ENCODE measurements at places on chromosomes 7 and 10.

GRCh38 chr10:102040305-102041050, 15.5 kb downstream of the ARMH3 start:
- DNase-seq, result no peak

DNA sequence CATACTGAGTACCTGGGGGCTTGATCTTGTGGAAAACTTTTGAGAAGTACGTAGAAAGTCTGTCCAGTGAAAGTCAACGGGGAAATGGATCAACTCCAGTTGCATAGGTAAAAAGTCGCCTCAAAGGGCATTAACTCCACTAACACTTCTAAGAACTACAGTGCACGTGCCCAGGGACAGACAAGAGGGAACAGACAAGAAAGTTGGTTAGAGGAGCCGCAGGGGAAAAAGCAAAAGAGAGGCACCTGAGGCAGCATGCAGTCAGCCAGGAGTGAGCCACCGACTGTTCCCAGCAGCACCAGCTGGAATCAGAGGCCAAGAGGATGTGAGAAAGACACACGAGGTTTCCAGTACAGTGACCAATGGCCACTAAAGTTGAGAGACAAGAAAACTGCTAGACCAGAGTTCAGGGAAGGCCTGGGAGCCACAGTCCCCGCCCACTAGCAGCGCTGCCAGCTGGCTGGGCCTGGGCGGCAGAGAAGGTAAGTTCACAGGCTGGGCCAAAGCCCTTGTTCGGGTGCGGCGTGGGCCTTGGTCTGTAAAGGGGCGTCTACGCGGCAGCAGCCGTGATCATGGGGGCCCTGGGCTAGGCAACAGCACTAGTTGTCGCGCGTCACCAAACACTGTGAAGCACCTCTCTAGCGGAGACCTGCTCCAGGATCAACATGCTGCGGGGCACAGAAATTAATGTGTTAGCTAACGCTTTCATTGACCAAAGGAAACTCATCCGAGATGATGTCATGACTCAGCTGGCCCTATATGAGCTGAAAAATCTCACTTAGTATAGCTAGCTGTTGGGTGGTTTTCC, 14.0 kb downstream of the ITGB1 start:
- DNase-seq, result no peak

DNA sequence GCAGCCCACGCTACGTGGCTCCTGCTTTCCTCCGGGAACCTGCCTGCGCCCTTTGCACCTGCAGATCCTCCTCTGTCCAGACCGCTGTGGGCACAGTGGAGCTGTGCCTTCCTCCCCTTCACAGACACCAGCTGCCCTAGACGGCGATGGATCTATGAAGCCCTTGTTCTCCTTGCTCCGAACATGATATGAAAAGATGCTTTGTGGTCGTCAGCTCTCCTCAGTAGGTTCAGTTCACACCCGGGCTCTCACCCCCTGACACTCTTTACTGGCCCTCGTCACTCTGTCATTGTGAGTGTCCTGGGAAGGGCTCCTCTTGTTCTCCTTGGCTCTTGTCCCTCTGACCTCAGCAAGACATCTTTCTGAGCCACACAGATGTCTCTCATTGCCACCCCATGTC, 4.2 kb downstream of the ZNF488 start:
- DNase-seq, result no peak

DNA sequence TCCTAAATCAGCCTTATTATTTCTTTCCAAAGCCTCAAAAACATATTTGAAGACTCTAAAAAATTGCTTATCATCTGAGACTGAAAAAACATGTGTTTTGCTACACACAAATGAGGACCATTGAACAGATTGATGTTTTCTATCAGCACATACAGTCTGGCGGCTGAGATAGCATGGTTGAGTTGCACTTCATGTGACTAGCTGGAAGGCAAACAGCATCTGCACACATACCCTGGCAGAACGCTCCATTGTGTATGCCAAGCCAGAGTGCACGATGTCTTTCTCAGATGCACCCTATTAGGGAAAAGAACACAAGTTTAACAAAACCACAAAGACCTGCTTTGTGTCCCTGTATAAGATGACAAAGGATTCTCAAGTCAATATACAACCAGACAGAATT, 33.0 kb downstream of the FAM25A start:
- no peak for DNase-seq

- no peak for DNase-seq
Measured at GRCh38 chr7:50795831-50796230, 13.1 kb upstream of the GRB10 start.

DNA sequence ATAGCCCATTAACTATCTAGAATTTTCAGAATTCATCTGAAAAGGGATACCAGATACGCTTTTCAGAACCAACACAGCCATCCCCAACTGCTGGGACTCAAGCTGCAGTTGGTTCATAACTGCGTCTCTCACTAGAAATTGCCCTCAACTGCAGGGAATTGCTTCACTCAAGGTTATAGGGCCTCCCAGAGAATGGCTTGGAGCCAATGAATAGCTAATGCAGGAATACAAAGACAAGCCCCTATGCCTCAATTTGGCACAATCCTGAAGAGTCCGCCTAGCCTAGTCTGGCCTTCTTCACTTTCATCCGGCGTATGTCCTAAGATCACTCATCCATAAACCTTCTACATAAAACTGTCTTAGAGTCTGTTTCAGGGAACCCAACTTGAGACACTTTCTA, 164.0 kb downstream of the SKAP2 start:
- no peak for DNase-seq

- DNase-seq, result no peak
Measured at GRCh38 chr10:25522946-25523608, 348.3 kb downstream of the GPR158 start.

- no peak for DNase-seq
Measured at GRCh38 chr10:97047788-97048187, 138.0 kb downstream of the SLIT1 start.

- DNase-seq, result no peak
Measured at GRCh38 chr7:5455581-5456219, 32.1 kb upstream of the TNRC18 start.

DNA sequence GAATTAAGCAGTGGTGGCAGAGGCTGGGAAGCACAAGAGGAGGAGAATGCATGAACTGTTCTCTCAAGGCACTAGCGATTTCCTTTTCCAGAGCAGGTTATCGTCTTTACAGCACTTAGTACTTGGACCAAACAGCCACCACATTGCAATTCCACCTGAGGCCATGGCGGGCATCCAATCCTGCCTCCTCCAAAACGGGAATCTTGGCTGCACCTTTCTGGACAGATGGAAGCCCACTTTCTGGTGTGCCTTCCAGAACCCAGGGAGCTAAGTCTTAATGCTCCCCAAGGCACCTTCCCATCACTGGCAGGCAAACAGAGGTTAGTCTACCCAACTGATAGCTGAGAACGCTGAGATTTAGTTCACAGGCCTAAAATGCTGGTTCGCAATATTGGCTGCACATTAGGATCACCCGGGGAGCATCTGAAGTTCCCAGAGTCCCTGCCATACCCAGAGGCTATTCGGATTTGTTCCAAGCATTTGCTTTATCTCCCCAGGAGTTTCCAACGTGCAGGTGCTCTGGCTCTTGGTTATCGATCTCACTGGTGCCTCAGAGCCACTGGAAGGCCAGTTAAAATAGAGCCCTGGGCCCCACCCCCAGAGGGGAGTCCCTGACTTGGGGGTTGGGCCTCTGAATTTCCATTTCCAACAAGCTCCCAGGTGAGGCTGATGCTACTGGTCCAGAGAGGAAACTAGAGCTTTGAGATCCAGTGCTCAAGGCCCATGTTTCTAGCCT, 62.2 kb downstream of the KCNMA1 start:
- no peak for DNase-seq

- peak; percentile 69 for DNase-seq
Measured at GRCh38 chr10:70558871-70559810, 43.4 kb downstream of the PRF1 start.

- no peak for DNase-seq
Measured at GRCh38 chr7:121420976-121421375, 24.9 kb upstream of the FAM3C start.

DNA sequence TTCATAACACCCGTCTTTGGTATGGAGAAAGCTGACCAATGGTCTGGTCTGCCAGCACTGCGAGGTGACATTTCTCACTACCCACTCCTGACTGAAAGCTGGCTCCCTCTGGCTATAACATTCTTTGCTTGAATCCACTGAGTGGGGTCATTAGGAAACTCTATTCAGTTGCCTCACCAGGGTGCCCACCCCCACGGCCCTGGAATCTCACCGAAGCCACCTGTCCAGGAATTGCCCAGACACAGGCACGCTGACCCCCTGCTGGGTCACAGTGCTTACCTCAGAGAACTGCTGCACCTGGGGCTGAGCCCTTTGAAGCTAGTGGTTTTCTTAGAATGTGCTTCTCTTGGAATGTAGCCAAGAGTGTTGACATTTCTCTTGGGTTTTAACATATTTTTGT, 28.6 kb downstream of the HECW1 start:
- no peak for DNase-seq

DNA sequence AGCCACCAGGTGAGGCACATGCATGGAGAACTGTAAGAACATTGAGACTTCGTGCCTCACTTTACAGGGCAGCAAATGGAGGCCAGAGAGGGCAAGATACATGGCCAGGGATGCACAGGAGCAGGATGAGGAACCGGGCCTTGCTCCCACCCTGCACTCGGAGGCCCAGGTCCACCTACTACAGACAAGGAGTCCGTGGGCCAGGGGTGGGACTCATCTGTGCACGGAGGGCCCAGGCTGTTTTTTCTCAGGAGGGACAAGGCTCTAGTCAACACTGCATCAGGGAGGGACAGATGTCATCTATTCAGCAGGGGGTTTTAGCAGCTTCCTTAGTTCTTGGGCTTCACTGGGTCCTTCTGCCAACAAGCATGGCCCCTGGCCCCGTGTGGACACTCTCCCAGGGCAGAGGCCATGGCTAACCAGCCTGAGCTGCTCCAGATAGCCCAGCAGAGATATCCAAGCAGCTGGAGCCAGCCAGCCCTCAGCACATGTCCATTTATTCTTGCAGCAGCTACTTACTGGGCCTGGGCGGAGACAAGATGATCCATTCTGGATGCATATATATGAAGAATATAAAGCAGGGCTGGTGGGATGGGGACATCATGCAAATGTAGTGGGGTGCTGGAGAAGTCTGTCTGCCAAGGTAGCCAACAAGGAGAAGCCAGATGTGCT, 134.5 kb upstream of the RET start:
- no peak for DNase-seq

- no peak for DNase-seq
Measured at GRCh38 chr10:48934672-48935501, 4.8 kb downstream of the LRRC18 start.

DNA sequence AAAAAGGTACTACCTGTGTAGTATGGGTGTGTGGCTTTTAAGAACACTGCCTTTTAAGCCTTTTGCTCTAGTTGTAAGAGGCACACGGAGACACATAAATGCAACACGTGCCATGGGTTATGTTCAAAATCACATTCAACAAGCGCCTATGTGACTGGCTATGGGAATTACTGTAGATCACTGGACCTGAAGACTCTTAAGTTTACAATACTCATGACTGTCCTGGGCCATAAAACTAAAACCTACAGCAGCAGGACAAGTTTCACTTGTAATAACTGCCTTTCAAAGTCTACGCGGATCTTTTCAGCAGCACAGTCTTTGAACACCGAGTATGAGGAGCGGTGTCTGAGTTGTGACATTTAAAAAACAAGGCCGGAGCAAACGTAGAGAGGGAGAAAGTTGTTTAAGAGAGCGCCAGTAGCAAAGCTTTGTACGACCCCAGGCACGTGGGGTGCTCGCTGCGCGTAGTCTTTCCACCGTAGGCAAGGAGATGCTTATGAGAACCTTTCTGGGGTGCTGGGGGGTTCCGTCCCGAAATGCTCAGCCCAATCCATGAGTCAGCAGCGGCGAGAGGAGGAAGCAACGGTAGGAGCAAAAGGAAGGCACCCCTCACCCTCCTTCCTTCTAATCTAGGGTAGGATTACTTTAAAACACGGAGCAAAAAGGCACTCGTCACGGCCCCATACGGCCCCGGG, 662 bp downstream of the DNAJC2 start:
- DNase-seq, result peak; percentile 42

GRCh38 chr10:17209881-17210280, 8.4 kb upstream of the TRDMT1 start:
- no peak for DNase-seq

- no peak for DNase-seq
Measured at GRCh38 chr7:114986190-114987180, 64.6 kb downstream of the MDFIC start.

- no peak for DNase-seq
Measured at GRCh38 chr7:30799206-30799975, 28.2 kb downstream of the MINDY4 start.

DNA sequence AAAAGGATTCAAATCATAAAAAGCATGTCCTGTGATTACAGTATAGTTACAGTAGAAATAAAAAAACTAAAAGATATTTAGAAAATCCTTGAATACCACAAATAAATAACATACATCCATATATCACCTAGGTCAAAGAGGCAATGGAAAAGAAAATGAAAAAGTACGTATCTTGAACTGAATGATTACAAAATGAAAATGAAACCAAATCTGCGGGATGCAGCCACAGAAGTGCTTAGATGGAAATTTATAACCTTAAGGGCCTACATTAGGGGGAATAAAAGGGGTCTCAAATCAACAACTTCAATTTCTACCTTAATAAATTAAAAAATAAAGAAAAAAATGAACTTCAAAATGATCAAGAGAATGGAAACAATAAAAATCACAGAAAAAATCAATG, 879.0 kb upstream of the CELF2 start:
- no peak for DNase-seq

DNA sequence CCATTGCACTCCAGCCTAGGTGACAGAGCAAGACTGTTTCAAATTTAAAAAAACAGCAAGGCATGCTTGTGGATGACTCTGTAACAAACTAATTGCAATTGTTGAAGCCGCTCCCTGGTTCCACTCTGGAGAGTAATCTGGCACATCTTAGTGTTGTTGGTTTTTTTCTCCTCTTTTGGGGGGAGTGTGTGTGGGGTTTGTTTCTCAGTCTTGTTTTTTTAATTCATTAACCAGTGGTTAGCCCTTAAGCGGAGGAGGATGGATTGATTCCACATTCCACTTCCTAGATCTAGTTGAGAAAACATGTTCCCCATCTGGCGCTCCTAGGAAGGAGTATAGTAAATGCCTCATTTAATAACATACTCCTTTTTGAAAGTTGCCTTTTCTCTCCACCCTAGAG, 8.6 kb upstream of the ZNF713 start:
- DNase-seq, result no peak

DNA sequence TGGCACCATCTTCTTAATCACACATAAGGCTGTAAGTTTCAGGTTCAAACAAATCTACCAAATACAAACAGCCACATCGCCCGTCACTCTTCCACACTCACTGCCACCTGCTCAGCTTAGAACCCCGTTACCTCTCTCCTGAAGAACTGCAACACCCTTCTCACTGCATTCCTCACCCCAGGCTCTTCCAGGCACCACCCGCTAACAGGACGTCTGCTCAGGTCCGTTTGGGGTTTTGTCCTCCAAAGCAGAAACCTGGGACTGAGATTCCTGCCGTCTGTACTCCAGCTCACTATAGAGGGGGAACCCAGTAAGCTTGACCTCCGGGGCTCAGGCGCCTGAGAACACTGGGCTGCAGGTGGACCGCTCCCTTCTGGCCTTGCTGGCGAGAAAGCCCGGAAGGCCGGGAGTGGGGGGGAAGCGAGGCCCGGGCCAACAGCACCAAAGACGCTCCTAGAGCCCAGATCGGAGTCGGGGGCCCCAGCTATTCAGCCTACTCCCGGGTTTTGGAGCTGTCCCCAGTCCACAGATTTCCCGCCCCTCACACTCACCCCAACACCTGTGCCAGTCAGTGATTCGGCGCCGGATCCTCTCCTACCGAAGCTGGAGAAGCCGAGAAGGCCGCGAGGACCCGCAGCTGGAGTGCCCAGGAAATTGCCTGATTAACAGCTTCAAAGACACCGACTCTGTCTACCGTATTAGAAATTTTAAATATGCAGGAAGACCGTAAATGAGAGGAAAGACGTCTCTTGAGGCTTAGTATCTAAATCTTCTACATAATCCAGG, at the start of gene AP3M1:
AP3M1 (minus strand) TSS at position 625 of the 786 bp plus-strand sequence. CDS start 12,449 bp downstream, outside the sequence.
- DNase-seq, result peak; percentile 87

- DNase-seq, result peak; percentile 76
Measured at GRCh38 chr7:98051118-98051744, 55.4 kb upstream of the LMTK2 start.

Measured in CD4-positive, alpha-beta T cell treated with Interleukin-6 for 4 hours (primary cell).